ENCODE measurements at places on chromosomes 5 and 9. TPM values are rescaled to one million over a fixed set of nuclear protein-coding genes. Genes with fewer than 3 reads are reported as not detected.

Gene PCDHB7
- total RNA-seq: 0.44 TPM

Gene GTF3C5
- total RNA-seq: 35.5 TPM

Gene IFNE
- total RNA-seq: not detected

Gene NOP16
- 11.7 TPM for total RNA-seq

Gene CERT1
- total RNA-seq: 40.5 TPM

Gene GRM6
- total RNA-seq: not detected

Gene CEP78
- total RNA-seq: 8.7 TPM

Gene OR13C4
- not detected for total RNA-seq

Gene CHMP5
- 99.8 TPM for total RNA-seq

Gene ACOT12
- not detected for total RNA-seq

Gene CATSPER3
- total RNA-seq: under 0.01 TPM

Gene CDC20B
- under 0.01 TPM for total RNA-seq

Gene BAAT
- total RNA-seq: not detected

Gene F12
- 0.40 TPM for total RNA-seq

Gene ZNF474
- not detected for total RNA-seq

Gene PROB1
- total RNA-seq: 2.8 TPM

Gene NMUR2
- not detected for total RNA-seq

Gene IRX2
- total RNA-seq: 0.20 TPM

Gene DNAH5
- total RNA-seq: under 0.01 TPM

Gene PLEKHG4B
- total RNA-seq: under 0.01 TPM

Gene INSL4
- not detected for total RNA-seq

Gene CTSL
- 362 TPM for total RNA-seq

Gene ZDHHC11B
- total RNA-seq: under 0.01 TPM

Gene GPR150
- 0.22 TPM for total RNA-seq

Gene PPP1R2B
- 0.40 TPM for total RNA-seq

Gene SLC1A1
- total RNA-seq: 5.6 TPM

Gene PCDHGA9
- 0.87 TPM for total RNA-seq

Gene PAEP
- not detected for total RNA-seq

Gene DRD1
- total RNA-seq: not detected

Gene OBP2A
- total RNA-seq: not detected

Gene EIF4E1B
- not detected for total RNA-seq

Gene IL3
- total RNA-seq: not detected

Gene PCDHB15
- total RNA-seq: 1.4 TPM

Gene TRAF1
- 0.60 TPM for total RNA-seq

Gene SV2C
- not detected for total RNA-seq

Gene P4HA2
- total RNA-seq: 35.1 TPM

Gene C7
- under 0.01 TPM for total RNA-seq

Gene CDH9
- total RNA-seq: not detected

Gene LRRC70
- total RNA-seq: 38.6 TPM

Gene ZNF367
- total RNA-seq: 3.5 TPM

Gene C9orf50
- total RNA-seq: not detected

Gene MED27
- total RNA-seq: 10.7 TPM

Gene IFNA10
- not detected for total RNA-seq

Gene NTNG2
- total RNA-seq: 0.40 TPM

Gene CD180
- under 0.01 TPM for total RNA-seq

Gene TLX3
- not detected for total RNA-seq

Gene PDE8B
- total RNA-seq: under 0.01 TPM

Gene SLC34A1
- total RNA-seq: not detected

Gene SYK
- not detected for total RNA-seq

Gene KIF4B
- total RNA-seq: 0.40 TPM

Gene NDUFS6
- total RNA-seq: 32.3 TPM

Gene SLC6A18
- not detected for total RNA-seq

Gene MYMK
- not detected for total RNA-seq

Gene BTNL9
- under 0.01 TPM for total RNA-seq

Gene ANKRD31
- not detected for total RNA-seq

Gene CEL
- under 0.01 TPM for total RNA-seq

Gene NEUROG1
- not detected for total RNA-seq

Gene MED7
- 5.0 TPM for total RNA-seq

Gene KCNIP1
- total RNA-seq: 24.4 TPM

Gene TAL2
- not detected for total RNA-seq
